ENCODE measurements at places on chromosomes 7 and 10.

GRCh38 chr7:148527717-148528168 is 62.8 kb upstream of the C7orf33 start:
- peak; percentile 82 for DNase-seq

GRCh38 chr10:78473006-78473405 is 439.3 kb downstream of the RPS24 start:
- DNase-seq: no peak

DNA sequence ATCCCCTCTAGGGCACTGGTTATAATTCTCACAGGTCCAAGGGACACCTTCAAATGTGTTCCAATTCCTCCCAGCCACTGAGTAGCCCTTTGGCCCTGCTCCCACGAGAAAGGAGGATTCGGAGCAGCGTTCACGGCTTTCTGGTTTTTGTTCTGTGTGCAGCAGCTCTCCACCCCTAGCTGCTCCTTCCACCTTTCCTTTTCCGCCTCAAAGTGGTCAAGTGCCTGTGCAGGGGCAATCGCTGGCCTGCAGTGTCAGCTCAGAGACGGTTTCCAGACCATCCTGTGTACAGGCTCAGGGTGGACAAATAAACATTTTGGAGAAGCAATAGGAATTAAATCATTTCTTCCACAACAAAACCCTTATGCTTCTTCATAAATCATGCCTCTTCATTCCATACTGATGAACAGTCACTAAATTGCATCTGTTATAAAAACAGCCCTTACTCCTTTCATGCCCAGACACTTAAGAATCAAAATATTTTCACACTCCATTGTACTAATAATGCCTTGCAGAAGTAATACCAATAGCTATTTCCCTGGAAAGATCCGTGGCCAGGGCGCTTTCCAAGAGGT is 1.1 kb downstream of the KIAA1549 start:
- DNase-seq: peak; percentile 18

- DNase-seq: no peak
Measured at GRCh38 chr7:143519411-143520131, 41.9 kb downstream of the TAS2R41 start.

- no peak for DNase-seq
Measured at GRCh38 chr10:44458671-44459413, 73.9 kb upstream of the CXCL12 start.

GRCh38 chr10:66723608-66724400 is 202.0 kb upstream of the LRRTM3 start:
- DNase-seq: no peak

GRCh38 chr10:52110576-52110975 is 203.5 kb upstream of the DKK1 start:
- DNase-seq: no peak

DNA sequence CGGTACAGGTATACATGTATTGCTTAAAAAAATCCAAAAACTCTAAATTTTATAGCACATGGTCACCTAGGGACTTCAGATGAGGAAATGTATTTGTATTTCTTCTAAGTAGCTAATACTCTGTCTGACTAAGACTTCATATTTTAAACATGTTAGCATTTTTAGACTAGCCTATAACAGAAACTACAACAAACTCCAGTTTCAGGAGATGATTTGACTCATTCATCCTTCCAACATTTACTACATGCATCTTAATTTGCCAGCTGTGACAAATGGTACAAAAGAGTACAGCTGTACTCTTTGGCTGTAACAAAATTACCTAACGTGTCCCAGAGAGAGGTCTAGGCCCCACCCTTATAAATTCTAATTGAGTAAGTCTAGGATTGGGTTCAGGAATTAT is 22.2 kb downstream of the TMEM209 start:
- DNase-seq: no peak

GRCh38 chr7:131919920-131920709 is 363.7 kb upstream of the PODXL start:
- DNase-seq: no peak

DNA sequence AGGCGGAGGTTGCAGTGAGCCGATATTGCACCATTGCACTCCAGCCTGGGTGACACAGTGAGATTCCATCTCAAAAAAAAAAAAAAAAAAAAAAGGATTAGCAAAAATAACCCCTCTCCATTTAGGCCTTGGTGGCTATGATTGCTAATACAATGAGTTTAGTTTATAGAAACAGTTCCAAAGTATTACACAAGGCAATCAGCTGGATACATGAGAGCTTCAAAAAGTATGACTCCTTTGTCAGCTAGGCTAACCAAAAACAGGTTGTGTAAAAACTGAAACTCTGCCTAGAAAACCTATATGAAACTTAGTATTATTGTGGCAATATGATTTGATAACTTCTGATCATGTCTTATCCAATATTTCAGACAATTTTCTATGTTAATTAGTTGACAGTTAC is 57.2 kb downstream of the SUGCT start:
- DNase-seq: peak; percentile 88

DNA sequence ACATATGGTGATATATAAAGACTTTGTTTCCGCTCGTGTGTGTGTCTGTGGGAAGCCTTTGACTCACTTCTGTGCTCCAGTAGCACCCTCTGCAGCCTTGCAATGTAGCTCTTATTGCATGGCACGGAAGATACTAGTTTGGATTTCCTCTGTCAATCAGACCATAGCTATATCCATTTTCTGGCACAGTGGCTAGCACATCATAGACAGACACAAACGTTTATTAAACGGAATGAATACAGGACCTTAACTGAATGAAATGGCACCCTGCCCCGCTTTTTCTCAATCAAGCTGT is 124.0 kb upstream of the PTPN20 start:
- DNase-seq: peak; percentile 46

DNA sequence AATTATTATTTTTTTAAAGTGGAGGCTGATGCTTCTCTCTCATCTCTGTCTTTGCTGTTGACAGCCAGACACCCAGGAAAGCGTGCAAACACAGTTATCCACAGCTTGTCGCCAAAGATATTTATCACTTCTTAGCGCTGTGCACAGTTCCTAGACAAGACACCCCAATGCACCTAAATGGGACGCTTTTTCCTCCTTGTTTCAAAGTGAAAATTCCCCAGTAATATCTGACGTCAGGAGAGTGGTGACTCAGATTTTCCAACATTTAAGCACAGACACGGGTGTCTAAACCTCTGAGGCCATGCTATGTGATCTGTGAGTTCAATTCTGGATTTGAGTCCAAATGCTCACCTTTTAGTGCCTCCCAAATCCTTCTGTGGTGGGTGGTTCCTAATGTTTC is 151.6 kb downstream of the EMX2 start:
- DNase-seq: no peak

DNA sequence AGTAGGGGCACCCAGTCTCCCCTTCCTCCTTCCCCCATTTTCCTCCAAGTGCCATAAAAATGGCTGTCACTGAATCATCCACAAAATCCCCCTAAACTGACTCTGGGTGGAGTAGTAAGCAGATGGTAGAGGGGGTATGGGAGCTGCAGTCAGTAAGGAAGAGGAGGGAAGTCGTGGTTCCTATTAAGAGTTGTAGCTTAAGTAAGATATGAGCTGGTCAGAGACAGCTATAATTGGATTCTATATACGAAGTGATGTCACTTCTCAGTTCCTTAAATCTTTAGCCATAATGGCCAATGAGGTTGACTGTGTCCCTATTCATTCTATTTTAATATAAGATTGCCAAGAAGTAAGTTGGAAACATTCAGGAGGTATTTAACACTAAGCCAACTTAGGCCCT is 131.7 kb downstream of the SLC16A9 start:
- DNase-seq: no peak

DNA sequence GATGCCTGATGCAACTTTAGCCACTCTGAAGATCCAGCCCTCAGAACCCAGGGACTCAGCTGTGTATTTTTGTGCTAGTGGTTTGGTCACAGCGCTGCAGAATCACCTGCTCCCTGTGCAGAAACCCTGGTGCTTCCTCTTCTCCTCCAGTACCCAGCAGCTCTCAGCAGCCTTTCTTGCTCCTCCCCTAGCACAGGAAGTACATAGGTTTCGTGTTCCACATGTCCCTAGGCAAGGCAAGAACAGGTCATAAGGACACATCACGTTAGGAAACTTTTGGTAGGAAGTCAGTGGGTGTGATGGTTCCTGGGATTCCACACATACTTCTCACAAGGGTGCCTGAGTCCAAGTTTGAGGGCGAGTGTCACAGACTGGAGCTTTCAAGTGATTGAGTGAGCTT is 167.9 kb upstream of the PRSS1 start:
- DNase-seq: peak; percentile 63

DNA sequence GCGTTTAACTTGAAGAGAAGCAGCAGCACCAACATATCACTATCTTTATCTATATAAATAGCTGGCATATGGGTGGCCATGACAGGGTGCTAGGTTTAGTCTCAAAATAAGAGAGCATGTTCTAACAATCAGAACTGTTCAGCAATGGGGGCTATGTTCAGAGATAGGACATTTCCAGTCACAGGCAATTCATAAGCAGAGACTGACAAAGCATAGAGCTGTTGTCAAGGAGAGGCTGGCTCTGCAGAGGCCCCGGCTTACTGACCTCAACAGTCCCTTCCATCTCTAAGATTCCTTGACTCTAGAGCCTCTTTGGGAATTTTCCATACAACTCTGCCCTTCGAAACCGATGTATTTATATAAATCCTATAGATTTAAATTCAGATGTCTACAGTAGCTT is 17.2 kb downstream of the ANK3 start:
- DNase-seq: no peak

- DNase-seq: no peak
Measured at GRCh38 chr7:8254667-8255066, 7.3 kb downstream of the ICA1 start.

DNA sequence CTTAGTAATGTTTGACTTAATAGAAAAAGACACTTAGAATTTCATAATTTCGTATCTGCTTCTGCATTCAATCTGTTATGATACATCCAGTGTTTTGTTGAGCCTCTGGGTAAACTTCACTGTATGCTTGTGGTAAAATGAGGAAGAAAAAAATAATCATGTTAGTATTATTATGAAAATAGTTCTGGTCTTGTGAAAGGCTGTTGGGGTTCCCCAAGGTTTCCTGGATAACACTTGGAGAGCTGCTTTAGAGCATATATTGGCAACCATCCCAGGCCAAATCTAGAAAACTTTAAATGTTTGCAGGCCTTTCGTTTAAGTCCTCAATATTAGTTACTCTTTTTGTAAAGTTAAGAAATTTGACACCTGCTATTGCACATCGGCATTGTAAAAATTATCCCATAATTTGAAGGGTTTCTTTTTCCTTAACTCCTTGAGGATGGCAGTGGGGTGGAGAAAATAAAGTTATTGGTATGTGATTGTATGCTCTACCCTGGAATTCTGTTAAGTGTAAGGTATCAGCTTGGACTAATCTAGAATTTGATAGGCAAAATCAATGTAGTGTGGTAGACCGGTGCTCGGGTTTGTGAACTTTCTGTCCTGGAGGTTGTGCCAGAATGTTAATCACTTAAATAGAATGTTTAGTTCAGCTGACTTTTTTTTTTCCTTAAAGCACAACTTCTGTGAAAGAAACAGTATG is 54.5 kb downstream of the WAC start:
- DNase-seq: peak; percentile 55

- DNase-seq: peak; percentile 86
Measured at GRCh38 chr10:6163364-6164270, 39.1 kb upstream of the PFKFB3 start.

GRCh38 chr10:94108200-94108599 is 114.5 kb downstream of the PLCE1 start:
- peak; percentile 74 for DNase-seq

DNA sequence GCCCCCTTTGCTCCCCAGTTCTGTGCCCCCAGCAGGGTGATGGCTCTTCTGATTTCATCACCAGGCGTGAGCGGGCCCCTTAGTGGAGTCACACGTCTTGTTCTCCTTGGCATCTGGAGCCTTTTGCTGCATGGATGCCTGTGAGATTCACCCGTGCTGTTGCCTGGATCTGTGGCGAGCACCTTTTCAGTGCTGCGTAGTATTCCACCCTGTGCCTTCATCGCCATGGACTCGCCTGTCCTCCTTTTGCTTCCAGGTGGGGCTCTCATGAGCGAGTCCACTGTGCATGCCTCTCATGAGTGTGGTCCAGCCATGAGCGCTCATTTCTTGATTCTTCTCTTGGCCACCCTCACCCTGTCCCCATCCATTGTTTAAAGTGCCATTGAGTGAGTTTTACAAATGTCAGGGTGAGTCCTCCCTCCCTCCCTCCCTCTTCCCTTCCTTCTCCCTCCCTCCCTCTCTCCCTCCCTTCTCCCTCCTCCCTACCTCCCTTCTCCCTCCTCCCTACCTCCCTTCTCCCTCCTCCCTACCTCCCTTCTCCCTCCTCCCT is 44.0 kb downstream of the UNCX start:
- DNase-seq: no peak

- DNase-seq: no peak
Measured at GRCh38 chr7:29443552-29443951, 120.1 kb upstream of the PRR15 start.

GRCh38 chr10:33073641-33074415 is 115.8 kb upstream of the ITGB1 start:
- DNase-seq: peak; percentile 77

DNA sequence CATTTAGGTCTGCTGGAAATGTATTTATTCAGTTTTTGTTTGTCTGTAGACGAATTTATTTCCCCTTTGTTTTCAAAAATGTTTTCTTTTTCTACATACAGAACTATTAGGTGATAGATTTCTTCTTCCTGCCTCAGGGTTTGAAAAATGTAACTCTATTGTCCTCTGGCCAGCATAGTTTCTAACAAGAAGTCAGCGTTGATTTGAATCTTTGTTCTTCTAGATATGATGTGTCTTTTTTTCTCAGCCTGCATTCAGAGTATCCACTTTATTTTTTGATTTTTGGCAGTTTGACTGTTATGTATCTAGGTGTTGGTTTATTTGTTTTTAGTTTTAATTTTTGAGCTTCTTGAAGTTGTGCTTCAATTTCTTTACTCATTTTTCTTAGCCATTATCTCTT is 7.5 kb upstream of the OR2F1 start:
- no peak for DNase-seq

DNA sequence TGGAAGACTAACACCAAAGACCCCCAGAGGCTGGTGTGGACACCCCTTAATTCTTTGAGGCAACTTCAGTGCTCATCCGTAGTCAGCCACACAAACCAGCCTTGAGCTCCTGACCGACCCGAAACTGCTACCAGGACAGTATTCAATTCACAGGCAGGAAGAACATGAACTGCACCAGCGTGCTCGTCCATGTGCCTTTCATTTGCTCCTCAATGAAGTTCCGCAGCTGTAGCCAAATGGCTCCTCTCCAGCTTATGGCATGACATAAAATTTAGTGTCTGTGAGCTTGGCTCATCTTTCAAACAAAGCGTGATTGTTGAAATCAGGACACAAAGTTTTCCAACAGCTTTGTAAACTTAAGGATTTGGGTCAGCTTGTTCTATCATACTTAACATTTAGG is 144.1 kb upstream of the FAM171A1 start:
- DNase-seq: peak; percentile 82

- DNase-seq: no peak
Measured at GRCh38 chr10:50503661-50504320, 120.0 kb downstream of the SGMS1 start.

- peak; percentile 18 for DNase-seq
Measured at GRCh38 chr7:40324914-40325313, 190.1 kb downstream of the SUGCT start.

DNA sequence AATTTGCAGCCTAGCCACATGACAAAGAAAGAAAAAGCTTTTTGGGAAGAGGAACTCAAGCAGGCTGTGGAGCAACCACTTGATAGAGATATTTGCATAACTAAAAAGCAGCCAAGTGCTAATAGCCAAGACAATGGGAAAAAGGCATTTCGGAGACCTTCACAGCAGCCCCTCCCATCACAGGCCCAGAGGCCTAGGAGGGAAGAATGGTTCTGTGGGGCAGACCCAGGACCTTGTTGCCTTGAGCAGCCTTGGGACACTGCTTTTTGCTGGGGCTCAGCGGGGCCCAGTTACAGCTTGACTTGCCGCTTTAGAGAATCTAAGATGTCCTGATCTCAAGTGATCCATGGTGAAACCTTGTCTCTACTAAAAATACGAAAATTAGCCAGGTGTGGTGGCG is 38.5 kb downstream of the FAM149B1 start:
- no peak for DNase-seq

Data from AG10803 (cell line).